ENCODE measurements at places on chromosomes 16 and 17.

DNA sequence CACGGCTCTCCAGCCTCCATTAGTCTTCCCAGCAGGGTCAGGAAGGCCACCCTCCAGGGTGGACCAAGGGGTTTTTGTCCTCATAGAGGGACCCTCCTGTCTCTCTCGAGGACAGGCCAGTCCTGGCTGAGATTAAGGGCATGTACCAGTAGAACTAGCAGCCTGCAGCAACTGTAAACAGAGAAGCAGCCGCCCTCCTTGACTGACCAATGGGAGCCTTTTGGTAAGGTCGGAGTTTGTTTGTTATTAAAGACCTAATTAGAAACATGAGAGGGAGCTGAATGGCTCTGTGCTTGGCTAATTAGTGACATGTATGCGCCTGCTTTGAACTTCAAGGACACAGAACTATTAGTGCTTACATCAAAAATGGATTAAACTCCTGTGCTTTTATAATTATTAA lies 80.0 kb downstream of the CCDC182 start:
- DNase-seq = no peak

GRCh38 chr17:27315322-27315721 lies 21.4 kb downstream of the WSB1 start:
- no peak for DNase-seq

DNA sequence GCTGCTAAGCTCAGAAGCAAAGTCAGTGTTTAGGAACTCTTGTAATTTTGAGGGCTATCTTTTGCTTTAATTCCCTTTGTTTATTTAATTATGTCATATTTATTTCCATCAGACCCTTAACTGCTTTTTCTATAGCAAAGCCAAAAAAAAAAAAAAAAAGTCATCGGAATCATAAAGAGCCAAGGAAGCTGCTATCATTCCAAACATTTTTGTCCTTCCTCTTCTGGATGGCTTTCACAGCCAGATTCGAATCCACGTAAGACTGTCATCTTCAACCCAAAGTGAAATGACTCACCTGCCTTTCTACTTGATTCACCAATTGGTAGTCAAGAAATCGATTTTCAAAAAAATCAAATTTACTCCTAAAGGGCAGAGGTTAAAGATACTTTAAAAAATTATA lies 38.4 kb downstream of the WIPI1 start:
- DNase-seq = no peak

DNA sequence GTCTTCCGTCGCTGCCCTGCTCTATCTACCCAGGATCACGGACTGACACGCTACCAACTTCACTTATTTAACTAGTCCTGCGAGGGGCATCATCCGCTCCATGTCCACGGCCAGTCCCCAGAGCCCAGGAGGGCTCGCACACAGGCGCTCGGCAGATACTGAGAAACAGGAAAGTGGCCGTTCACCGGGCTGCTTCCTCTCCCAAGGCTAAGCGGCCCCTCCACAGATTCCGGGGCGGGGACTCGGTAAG lies 388 bp downstream of the OXLD1 start:
- no peak for DNase-seq

GRCh38 chr17:35740997-35741931 lies 9.8 kb downstream of the RASL10B start:
- DNase-seq = no peak

DNA sequence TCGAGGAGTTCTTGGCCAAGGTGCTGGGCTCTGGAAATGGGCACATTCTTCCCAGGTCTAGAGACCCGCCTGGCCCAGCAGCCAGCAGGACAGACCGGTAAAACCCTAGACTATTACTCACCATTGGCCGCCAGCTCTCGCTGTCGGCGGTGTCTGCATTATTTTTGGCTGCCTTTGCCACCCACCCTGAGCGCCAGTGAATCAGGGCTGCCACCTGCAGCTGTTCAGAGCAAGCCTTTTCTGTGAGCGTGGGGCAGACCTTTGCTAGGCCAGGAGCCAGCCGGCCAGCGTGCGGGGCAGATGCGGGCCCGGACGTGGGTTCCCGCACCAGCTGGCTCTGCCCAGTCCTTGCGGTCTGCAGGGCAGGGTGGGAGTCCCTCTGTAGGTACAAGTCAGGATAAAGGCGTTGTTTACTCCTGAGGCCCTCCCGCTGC lies 15.8 kb upstream of the CLEC18A start:
- DNase-seq = no peak

DNA sequence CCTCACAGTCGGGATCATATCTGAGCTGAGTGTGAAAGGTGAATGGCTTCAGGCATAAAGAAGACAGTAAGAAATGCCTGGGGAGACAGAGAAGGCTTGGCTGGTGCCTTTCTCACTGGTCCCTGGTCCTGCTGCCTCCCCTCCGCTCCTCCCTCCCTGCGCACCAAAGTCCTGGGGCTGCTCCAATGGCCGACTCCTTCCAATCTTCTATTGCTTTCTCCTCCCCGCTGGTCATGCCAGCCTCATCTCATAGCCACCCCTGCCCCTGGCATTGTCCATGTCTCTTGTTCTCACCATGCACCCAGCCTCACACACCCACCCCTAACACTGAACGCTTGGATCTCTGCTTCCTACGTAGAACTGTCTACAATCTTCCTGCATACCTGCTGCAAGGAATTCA lies 18.0 kb downstream of the TLE7 start:
- DNase-seq = no peak

DNA sequence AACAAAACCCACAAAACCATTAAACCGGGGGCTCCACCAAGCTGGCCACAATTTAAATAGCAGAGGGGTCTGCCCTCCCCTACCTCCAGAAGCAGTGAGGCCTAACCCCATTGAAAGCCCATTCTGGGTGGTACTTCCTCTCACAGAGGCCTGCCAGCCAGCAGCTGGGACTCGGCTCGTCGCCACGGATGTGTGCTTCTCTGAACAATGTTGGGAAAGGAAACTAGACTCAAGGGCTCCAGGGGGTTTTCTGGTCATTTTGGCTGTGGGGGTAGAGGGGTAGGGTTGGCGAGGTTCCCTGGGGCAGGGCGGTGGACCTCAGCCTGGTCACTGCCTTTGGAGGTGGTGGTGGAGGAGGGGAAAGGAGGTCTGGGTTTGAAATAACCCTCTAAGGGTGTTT lies 4.7 kb upstream of the PLCG2 start:
- DNase-seq = no peak

GRCh38 chr16:27202923-27203506 lies 311 bp upstream of the KDM8 start:
- peak; percentile 68 for DNase-seq

- DNase-seq = no peak
Measured at GRCh38 chr16:55338646-55339045, 14.6 kb downstream of the IRX6 start.

GRCh38 chr17:80817861-80818260 lies 173.8 kb upstream of the CHMP6 start:
- no peak for DNase-seq

DNA sequence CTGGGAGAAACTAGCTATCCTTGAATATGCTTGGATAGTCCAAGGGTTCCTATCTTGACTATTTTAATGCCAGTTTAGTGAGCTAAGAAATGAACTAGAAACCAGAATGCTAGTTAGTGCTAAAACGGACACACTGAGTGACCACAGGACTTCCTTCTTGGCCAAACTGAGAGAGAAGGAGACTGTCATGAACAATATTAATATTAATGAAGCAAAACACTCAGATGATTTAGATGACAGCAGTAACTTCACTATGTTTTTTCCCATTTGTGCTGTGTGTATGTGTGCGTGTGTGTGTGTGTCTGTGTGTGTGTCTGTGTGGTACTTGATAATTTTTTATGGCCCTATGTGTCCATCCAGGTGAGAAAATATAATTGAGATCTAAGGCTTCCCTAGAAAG lies 2.2 kb upstream of the ATXN1L start:
- DNase-seq = no peak

- DNase-seq = no peak
Measured at GRCh38 chr17:21005803-21006202, 37.0 kb downstream of the USP22 start.

DNA sequence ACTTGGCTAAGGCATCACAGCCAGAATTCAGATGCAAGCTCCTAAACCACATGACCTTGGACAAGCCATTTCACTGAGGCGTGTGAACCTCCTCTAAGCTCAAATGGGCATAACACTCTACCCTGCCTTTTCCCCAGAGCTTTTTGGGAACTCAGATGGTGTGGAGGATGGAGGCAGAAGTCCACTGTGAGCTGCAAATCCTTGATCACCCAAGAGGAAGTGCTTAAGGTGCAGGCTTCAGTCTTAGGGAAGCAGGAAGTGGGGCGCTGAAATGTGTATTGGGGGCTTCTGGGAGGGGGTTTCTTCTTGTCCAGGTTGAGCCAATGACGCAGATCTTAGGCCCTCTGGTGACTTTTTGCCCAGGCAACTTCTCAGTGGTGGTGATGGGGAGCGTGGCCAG lies 12.9 kb downstream of the CIITA start:
- DNase-seq = no peak

DNA sequence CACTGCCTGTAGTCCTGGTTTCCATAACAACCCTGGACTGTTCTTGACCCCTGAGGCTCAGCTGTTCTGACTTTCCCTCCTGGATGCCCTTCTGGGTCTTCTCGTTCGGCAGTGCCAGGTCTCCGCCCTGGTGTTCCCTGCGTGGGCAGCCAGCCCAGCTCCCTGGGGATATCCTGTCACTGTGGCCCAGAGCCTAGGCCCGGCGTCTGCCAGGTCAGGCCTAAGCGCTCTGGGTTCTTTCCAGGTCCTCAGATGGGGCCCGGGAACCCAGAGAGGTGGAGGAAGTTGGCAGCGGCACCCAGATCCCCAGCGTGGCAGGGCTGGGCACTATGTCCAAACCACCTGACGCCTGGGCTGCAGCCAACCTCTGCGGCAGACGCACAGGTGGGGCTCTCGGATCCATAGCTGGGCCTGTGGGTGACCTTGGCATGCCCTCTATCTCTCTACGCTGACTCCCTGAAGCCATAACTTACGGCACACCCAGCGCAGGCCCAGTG lies 12.5 kb upstream of the ATP2A3 start:
- no peak for DNase-seq

DNA sequence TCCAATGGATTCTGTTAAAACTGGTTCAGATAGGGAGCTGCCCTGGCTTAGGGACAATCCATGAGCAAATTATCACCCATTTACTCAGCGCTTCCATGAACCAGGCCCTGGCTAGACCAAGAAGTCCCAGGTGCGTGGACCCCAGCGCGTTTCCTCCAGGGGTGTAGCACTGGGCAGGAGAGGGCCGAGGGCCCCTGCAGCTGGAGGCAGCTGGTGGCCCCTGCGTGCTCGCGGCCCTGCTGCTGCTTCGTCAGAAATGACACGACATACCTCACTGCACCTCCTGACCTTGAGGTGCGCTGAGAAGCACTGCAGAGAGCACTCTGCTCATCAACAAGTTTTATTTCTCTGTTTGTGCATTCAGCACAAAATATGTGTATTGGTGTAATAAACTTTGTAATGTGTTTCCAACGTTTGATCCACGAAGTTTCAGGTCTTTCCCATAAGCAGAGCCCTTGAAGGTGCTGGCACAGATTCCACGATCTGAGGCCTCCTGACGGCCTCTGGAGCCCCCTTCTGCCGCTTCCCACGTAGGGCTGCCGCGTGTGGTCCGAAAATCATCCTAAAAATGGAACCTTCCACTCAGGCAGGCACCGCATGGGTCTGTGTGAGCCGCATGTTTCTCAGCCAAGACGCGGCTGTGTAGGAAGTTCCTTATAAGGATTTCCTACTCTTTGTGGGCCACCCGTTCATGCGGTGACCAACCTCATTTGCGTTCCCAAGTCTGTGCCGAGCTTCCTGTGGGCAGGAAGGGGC lies 50.8 kb upstream of the ZCCHC14 start:
- DNase-seq = no peak

DNA sequence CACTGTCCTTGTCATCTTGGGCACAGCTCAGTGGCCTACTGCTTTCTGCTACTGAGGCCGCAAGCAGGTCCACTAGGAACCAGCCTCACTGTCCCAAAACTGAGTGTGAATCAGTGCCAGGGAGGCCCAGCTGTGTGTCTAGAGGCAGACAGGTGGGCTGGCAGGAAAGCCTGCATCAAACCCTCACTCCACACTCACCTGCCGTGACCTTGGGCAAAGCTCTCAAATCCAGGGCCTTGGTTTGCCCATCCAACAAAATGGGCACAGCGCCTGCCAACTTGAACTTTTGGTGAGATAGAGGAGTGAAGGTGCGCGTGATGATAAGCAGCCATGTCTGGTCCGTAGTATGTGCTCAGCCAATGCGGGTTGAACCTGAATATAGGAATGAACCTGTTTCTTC lies 14.8 kb downstream of the ATP2C2 start:
- DNase-seq = no peak

DNA sequence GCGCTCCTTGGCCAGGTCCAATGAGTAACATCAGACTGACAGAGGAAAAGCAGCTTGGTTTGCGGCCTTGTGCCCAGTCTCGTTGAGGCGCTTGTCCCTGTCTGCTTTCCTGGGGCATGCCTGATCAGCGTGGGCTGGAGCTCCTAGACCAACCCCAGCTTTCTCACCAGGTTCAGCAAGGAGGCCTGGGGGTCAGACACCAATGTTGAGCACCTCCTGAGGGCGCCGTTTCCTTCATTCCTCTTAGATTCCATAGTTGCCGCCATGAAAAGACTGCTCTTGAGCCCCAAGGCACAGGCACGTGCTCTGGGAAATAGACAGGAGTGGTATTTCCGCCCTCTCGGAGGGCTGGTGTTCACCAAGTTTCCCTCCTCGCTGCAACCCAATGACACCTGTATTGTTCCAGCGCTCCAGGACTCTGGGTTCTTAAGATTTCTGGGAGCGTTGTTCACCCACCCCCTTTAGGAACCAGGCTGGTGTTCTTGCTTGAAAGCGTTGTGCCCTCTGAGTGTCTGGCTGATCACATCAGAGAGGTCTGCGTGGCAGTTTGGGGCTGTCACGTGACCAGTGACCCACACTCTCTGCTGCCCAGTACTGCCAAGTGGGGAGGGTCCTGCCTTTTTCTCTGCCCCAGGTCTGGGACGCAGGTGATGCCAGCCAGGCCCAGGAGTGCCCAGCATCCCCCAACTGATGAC lies 18.0 kb downstream of the KCTD2 start:
- DNase-seq = no peak

- DNase-seq = no peak
Measured at GRCh38 chr17:21283482-21284318, 811 bp upstream of the MAP2K3 start.

DNA sequence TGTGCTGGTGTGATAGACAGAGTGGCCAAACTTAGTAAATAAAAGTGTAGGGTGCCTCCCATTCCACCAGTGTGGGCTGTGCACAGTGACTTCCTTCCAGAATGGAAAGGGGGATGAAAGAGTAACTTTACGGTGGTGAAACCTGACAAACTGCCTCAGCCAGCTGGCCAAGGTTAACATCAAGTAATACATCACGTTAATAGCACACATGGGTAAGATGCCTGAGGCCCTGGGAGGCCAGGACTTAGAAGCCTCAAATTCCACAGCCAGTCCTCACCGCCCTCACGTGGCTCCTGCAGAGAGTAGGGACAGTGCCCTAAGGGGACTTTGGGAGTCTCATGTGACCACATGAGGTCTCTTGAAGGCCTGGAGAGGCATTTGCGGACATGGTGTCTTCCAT lies 14.1 kb downstream of the RMI2 start:
- no peak for DNase-seq

- no peak for DNase-seq
Measured at GRCh38 chr17:77905266-77905665, 53.2 kb upstream of the TNRC6C start.

- no peak for DNase-seq
Measured at GRCh38 chr17:32479074-32479617, 7.6 kb upstream of the CDK5R1 start.

- DNase-seq = no peak
Measured at GRCh38 chr16:53950677-53951076, 246.7 kb downstream of the FTO start.

GRCh38 chr17:19460700-19461099 lies 49.7 kb downstream of the RNF112 start:
- no peak for DNase-seq
